ENCODE measurements at places on chromosomes 16 and 17. TPM values are rescaled to one million over a fixed set of nuclear protein-coding genes. Genes with fewer than 3 reads are reported as not detected.

The PYY gene
- total RNA-seq, result not detected

The VAMP2 gene
- 238 TPM for total RNA-seq

The VAT1L gene
- total RNA-seq, result not detected

The ZNF750 gene
- total RNA-seq, result not detected

The RNF157 gene
- total RNA-seq, result 46.4 TPM

- DNase-seq, result no peak
Observed at GRCh38 chr16:1746693-1747195, 24.6 kb downstream of the NME3 start.

DNA sequence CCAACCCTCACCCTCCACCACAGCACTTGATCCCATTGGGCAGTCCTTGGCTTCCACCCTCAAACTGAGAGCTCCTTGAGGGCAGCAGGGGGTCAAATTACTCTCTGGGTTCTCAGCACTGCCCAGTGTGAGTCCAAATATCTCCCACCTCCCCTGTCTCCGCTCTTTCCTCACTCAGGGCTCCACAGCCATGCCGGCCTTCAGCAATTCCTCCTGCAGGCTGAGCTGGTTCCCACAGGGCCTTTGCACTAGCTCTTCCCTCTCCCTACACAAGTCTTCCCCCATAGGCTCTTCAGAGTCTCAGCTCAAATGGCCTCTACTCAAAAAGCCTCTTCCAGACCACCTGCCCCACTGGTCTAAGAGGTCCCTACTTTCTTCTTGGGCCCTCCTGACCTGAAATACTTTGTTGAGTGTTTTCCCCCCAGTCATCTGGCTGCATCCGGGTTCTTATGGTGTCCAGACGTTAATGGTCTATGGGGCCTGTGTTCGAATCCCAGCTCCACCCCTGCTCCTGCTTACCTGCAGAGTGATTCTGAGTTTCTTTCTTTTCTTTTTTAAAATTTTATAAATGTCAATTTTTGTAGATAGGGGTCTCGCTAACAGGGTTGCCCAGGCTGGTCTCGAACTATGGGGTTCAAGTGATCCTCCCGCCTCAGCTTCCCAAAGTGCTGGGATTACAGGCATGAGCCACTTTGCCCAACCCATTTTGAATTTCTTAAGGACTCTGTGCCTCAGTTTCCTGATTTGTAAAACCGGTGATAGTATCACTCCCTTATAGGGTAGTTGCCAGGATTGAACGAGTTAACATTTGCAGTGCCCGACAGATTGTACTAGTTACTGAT is 973 bp upstream of the IL4R start:
- DNase-seq, result no peak

DNA sequence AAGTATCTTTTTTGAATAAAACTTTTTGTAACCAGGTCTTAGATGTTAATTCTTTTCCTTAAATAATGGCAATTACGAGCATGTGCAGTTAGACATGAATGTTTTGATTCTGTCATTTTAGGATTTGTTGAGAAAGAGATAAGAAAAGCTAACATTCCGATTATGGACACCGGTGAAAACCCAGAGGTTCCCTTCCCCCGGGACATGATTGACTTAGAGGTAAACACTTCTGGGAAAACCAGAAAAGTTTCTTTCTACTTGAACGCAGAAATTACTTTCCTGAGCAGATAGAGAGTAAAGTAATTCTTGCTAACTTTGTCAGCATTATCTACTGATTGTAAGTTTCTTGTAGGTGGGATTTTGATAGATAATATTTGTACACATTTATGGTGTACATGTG is 9.2 kb downstream of the ATP6V0A1 start:
- DNase-seq, result no peak

GRCh38 chr17:63496663-63497400 is 20.0 kb downstream of the ACE start:
- no peak for DNase-seq

DNA sequence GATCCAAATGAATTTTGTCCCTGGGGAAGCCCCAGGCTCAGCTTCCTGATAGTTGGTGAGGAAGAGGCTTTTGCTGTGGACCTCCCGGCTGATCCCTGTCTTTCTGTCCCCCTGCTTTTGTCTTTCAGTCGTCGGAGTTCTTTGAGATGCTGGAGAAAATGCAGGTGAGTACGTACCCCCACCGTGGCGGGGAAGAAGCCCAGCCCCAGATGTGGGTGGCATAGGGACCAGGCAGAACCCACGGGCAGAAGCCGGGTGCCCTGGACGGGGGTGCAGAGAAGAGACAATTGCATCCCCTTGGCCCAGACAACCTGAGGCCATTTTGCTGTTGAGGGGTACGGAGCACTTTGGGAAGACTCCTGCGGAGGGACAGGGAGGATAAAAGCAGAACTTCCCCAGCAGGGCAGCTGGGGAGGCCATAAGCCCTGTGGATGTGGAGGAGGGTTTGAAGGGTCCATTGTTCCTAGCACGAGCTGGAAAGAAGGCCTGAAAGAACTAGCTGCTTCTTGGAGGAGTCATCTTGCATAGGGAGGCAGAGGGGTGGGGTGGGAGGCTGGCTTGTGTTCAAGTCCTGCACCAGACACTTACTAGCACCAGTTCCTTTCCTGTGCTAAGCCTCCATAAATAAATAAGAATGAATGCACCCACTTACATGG is 105.6 kb downstream of the OR1D5 start:
- no peak for DNase-seq

DNA sequence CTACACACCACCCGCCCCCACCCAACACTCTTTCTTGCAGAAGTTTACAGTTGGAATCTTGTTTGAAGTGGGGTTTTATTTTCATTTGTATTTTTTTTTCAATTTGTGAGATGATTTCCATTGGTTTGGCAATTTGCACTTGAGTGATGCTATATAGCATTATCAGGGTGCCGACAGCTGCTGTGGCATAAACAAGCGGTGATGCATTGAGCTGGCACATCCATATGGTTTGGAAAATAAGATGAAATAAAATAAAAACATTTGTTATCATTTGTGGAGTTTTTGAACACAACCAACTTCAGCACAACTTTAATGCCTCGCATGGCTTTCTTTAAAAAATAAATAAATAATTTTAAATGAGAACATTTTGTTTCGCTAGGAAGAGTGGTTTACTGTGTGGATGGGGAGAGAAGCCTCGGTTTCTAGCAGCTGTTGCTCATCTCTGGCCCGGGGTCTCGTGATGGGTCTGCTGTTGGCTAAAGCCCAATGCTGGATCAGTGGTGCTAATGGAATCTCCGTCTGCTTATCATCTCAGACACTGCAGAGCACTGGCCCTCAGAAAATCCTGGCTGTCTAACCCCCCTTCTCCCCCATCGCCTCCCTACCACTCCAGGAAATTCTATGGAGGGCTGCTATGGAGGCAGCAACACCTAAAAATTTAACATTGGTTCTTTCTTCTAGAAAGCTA is 192.3 kb upstream of the MAF start:
- no peak for DNase-seq

GRCh38 chr17:48045316-48046001 is 2.7 kb upstream of the NFE2L1 start:
- DNase-seq, result no peak

- no peak for DNase-seq
Observed at GRCh38 chr17:33640629-33641028, 347.5 kb upstream of the ASIC2 start.

DNA sequence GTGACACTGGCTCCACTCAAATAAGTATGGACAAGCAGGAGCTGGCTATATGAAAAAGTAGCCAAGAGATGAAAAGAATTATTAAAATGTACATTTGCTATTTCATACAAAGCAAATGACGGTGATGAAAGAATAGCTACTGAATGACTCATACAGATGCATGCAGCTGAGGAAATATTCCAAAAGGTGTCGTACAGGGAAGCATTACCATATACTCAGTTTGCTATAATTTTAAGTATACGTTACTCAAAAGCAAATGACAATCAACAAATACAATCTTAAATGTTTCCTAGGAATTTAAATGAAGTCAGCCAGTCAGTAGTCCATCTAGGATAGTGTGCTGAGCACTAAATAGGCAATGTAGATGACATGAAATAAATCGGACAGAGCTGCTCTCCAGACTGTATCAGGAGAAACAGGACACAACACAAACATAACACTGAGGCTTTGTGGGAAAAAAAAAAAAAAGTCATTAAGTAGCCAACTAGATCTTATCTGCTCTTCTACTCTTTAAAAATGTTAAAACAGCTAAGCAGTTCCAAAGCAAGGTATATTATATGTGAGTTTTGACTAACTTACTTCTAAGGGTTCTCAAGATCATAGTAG is 65.0 kb downstream of the NCOR1 start:
- DNase-seq, result no peak

All from naive thymus-derived CD8-positive, alpha-beta T cell (primary cell).